ENCODE measurements at places on chromosomes 7 and 10.

DNA sequence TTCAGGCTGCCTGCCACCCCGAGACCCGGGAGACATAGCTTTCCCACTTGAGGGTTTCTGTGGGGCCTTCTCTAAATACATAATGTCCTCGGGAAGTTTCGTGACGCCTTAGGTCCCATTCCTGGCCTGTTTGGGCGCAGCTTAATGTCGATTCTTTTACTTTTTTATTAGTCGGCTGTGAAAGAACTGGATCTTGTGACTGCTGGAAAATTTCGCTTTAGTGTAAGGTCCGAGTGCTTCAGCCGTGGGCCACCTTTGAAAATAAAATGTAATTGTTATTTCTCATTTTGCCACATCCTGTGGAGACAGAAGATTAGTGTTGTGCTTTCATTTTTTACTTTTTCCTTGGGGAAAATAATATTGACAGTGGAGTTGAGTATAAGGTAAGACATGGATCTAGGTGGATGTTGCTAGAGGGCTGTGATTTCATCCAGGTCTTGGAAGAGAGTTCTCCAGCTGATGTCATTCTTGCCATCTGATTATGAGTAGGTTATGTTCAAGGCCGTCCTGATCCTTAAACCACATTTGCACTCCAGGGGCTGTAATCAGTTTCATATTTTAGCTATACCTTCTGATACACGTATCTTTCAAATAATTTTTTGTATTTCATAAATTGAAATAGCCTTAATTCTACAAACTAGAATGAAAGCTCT is 830 bp downstream of the RAB18 start:
- DNase-seq = no peak

GRCh38 chr10:22737587-22737986 is 23.2 kb upstream of the PIP4K2A start:
- DNase-seq = peak; percentile 91

- no peak for DNase-seq
These were observed 13.0 kb downstream of the BUD23 start for GRCh38 chr7:73696372-73696771.

GRCh38 chr10:58885146-58885545 is 291.3 kb upstream of the PHYHIPL start:
- no peak for DNase-seq

- peak; percentile 95 for DNase-seq
These were observed 37.2 kb downstream of the PLEKHS1 start for GRCh38 chr10:113788604-113789083.

GRCh38 chr10:62915158-62915557 is 99.0 kb upstream of the EGR2 start:
- no peak for DNase-seq

- DNase-seq = no peak
These were observed 35.3 kb upstream of the PFKFB3 start for GRCh38 chr10:6167456-6167855.

DNA sequence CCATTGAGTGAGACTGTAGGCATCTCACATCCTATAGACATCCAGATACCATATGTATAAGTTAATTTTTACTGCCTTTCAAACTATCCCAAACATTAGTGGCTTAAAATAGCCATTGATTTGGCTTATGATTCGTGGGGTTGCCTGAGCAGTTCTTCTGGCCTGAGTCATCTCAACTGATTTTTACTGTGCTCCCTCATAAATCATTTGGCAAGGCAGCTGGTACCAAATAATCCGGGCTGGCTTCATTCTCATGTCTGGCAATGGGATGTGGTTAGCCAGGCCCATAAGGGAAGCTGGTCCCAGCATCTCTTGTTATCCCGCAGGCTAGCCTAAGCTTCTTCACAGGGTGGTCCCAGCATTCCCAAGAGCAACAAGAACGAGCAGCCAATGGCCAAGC is 6.7 kb upstream of the LRGUK start:
- DNase-seq = peak; percentile 40

DNA sequence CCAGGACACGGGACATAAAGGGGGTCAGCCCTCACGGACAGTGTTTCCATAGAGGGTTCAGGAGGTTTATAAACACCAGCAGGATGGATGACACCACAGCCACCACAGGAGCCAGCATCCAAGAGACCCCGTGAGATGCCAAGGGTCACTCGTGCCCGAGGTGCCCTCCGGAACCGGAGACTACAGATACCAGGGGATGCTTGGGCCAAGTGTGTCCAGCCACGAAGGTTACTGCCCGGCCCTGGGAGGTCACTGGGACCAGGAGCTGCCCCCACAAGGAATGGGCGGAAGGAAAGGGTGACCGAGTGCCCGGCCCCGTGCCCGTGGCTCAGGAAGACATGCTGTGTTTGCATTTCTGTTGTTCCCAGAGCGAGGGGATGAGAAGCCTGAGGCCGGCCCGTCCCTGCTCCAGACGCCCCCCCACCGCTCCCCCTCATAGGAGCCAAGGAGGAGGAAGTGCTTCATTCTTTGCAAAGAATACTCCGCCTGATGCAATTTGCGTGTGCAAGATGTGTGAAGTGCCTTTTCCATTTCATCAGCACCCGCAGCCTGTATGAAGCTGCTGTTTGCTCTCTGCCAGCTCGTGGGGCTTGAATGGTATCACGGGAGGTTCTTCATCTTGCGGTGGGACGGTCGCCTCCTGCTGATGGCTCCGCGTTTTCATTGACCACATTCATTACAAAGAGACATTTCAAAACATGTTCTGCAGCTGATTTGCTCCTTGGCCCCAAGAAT is 176.4 kb downstream of the ELFN1 start:
- no peak for DNase-seq

GRCh38 chr10:111126077-111126476 is 49.2 kb downstream of the ADRA2A start:
- peak; percentile 32 for DNase-seq

- no peak for DNase-seq
These were observed 115.5 kb downstream of the BUB3 start for GRCh38 chr10:123269675-123270074.

GRCh38 chr7:15214976-15215375 is 312.4 kb upstream of the DGKB start:
- no peak for DNase-seq

GRCh38 chr7:152683297-152683696 is 7.4 kb upstream of the XRCC2 start:
- DNase-seq = no peak

- no peak for DNase-seq
These were observed 36.8 kb upstream of the HSPA12A start for GRCh38 chr10:116779076-116779687.

DNA sequence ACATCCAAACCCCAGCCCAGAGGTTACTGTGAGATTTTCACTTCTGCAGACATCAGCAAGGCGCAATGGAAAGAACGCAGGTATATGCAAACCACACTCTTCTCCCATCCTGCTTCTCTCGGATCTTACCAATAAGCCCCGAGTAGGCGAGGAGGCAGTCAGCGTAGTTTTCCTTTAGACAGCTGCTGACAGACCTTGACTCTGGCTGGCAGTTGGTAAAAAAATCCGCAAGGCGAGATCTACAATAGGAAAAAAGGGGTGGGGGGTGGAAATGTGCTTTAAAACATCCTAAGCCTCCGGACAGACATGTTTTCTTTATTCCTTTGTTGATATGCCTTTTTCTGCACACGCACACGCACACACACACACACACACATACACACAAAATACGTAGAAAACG is 176.5 kb downstream of the GFRA1 start:
- no peak for DNase-seq

- DNase-seq = no peak
These were observed 191.8 kb upstream of the SEMA3C start for GRCh38 chr7:81110673-81111072.

DNA sequence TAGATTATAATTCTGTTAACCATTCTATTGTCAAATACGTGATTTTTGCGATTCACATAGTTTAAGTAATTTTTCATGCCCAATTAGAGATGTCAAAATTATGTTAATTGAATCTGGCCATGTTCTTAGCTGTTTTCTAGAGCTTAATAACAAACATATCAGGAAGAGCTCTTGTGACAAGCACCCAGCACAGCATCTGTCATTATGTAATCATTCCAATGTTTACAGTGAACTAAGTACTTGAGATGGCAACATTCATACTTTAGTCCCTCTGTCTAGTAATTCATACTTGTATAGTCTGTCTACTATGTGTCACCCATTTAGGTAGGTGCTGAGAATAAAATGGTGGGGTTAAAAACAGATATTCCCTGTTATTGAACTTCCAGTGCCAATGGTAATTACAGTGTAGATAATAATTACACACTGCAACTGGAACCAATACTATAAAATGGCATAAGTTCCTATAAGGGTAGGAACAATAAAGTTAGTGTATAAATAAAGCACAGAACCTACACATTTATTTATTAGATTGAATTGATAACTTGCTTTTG is 55.2 kb downstream of the ZEB1 start:
- peak; percentile 62 for DNase-seq

GRCh38 chr7:23093546-23093945 is 12.0 kb upstream of the KLHL7 start:
- DNase-seq = peak; percentile 88

DNA sequence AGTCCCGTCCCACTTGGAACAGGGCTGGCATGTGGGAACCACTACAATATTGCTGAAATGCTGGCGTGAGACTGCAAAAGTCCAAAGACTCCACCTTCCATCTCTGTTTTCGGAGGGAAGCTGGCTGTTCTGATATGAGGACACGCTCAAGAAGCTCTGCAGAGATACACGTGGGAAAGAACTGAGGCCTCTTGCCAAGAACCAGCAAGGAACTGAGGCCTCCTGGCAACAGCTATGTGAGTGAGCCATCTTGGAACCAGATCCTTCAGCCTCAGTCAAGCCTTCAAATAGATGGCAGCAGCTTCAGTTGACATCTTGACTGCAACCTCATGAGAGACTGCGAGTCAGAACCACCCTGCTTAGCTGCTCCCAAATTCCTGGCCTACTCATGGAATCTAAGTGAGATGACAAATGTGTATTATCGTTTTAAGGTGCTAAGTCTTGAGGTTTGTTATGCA is 30.8 kb downstream of the SGMS1 start:
- DNase-seq = peak; percentile 55

DNA sequence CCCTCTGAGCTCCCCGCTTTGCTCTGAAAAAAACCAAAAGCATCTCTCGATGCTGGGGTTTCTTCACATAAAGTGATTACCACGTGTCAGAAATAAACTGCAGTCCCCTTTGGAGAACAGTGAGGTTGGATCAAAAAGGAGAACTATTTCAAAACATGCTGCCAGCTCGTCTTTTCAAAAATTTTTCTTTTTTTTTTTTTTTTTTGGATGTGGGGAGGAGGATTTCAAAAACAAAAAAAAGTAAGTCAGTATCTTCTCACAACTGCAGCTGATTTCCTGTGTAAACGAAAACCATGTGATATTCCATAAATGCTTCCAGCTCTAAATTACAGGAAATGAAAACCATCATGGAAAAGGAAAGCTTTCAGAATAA is 155.0 kb upstream of the LYZL2 start:
- peak; percentile 62 for DNase-seq

DNA sequence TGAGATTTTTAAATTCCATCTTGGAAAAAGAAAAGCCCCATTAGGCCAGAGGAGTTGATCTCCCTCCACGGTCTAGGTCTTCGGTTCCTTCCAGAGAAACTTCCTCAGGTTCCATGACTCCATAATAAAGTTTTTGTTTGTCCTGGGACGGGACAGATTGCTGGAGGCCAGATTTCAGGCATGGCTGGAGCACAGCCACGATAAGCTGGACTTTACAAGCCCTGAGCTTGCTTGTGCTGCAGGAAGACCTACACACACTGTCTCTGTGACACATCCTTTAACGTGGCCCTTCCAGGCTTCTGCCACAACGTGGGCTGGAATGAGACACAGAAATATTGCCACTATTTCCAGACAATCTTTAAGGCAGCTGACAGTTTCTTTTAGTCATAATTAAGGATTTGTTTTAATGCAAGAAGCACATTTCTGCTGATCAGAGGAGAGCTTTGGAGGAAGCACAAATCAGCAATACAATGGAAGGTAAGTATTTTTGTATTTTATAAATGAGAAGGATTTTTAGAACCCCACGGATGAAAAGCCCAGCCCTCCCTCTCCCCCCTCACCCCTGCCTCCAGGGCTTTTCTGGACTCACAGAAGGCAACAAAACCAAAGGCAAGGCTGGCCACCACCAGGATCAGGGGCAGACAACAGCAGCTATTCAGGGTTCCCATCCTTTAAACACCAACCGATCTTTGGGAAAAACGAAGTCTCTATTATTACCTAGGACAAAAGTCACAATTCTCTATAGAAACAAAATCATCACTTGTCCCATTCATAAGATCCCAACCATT is 6.5 kb downstream of the CTBP2 start:
- DNase-seq = peak; percentile 16

Data from HCEC 1CT (cell line).